Activated CD8-positive, alpha-beta memory T cell treated with anti-CD3 and anti-CD28 coated beads, Interleukin-2, amount 10 ng/mL, durations not matched to agents 7 days and 5 days (primary cell): ENCODE measurements at places on chromosomes 2 and 18.

DNA sequence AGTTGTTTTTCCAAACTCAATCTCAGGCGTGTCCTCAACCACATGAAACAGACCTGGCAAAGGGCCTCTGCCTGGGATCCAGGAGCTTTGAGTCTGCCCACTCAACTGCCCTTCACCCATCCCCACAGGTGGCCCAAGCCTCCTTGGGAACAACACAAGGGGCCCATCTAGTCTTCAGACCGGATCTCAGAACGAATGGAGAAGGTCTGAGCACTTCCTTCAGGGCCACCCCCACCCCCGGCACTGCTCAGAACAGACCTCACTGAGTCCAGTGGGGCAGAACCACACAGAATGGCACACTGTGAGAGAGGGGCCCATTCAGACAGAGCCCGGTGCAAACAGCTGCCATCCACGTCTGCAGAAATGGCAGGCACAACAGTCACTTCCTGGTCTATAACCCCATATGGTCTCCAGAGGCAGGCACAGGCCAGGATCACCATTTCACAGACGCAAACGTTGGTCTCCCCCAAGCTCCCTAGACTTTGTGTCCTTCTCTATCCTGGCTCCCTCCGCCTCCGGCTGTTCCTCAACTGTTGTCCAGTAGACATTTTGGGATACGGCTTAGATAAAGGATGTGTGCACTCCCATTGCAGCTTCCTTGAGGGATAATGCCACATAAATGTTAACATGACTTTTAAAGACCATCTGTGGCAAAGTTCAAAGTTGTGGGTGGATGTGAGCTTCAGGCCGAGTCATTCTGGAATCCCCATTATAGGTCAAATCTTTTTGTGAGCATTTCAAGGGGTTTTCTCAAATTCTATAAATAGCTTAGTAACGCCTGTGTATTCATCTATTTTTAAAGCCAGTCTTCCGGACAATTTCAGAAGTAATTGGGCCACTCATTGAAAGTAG lies 149.7 kb downstream of the SMAD7 start:
- peaks cover 30% of the 10 kb centered on the region for H3K4me1 ChIP-seq
- no peak overlapping the region for H3K27ac ChIP-seq
- no peaks in the 10 kb centered on the region for H3K27me3 ChIP-seq
- H3K36me3 ChIP-seq, result no peaks in the 10 kb centered on the region
- H3K4me3 ChIP-seq, result no peak overlapping the region

DNA sequence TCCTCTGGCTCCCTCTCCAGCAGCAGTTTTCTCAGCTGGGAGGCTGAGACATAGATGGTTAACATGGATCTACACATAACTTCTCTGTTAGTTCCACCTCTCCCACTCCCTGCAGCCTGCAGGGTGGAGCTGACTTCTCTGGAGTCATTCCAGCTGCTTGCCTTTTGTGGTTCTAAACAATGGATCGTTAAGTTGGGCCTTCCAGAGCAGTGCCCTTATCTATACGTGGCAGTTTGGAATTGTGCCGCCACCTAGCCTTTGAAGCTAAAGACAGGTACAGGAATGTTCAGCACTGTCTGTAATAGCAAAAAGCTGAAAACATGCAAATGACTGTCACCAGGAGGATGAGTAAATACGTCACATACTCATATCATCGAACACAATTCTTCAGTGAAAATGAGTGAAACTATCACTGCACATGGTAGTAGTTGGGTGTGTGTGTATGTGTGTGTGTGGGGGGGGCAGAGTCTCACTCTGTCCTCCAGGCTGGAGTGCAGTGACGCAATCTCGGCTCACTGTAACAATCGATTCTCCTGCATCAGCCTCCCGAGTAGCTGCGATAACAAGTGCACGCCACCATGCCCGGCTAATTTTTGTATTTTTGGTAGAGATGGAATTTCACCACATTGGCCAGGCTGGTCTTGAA lies 50.3 kb downstream of the SH2D6 start:
- peaks cover 7% of the 10 kb centered on the region for H3K4me1 ChIP-seq
- no peak overlapping the region for H3K27ac ChIP-seq
- H3K36me3 ChIP-seq, result no peaks in the 10 kb centered on the region
- H3K27me3 ChIP-seq, result peaks cover 3% of the 10 kb centered on the region
- no peak overlapping the region for H3K4me3 ChIP-seq
- no peak for DNase-seq

DNA sequence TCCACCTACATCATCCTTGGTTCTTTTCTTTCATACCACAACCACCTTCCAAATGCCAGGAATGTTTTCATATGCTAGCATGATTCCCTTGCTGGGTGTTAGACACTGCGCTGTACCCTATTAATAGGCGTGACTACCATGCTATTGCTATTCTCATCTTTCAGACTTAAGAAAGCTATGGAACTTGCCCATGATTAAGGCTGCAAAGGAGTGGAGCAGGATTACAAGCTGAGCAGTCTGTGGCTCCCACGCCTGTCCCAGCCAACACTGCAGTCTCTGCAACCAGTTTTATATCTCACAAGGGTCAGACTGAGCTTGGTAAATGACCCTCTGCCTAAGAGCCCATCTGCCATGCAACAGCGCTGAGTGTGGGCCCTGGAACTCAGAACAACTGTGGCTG lies 285.7 kb upstream of the POU3F3 start:
- no peaks in the 10 kb centered on the region for H3K4me1 ChIP-seq
- no peak for DNase-seq
- H3K36me3 ChIP-seq, result no peaks in the 10 kb centered on the region
- H3K27ac ChIP-seq, result no peak overlapping the region
- H3K4me3 ChIP-seq, result no peak overlapping the region
- H3K27me3 ChIP-seq, result no peaks in the 10 kb centered on the region

GRCh38 chr18:51442012-51442411 lies 244.5 kb upstream of the MEX3C start:
- H3K36me3 ChIP-seq, result no peaks in the 10 kb centered on the region
- peaks cover 20% of the 10 kb centered on the region for H3K4me1 ChIP-seq
- DNase-seq, result no peak

DNA sequence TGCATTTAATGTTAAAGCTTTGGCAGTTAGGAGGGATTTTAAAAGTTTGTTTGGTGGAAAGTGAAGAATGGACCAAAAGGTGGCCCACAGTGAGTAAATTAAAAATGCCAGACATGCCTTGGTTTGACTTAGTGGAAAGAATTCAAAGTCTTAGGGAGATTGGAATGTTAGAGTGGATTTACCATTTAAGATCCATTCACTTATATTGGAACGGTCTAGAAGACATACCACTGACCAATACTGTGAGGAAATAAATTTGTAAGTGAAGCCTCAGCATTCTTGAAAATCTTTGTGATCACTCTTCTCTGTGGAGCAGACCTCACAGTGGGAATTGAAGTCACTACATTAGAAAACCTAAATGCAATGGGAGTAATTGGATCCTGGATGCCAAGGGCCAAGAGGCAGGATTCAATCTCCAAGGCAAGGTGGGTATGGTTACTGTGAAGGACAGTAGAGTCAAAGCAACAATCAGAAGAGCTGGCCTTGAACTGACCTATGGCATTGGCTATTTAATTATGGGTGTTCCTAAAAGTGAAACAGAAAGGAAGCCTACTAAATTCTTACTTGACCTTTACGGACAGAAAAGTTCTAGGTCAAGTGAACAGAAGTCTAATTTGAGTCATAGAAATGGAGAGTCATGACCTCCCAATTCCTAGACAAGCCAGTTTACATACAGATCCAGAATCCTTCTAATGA lies 40.2 kb upstream of the VRK2 start:
- no peak for DNase-seq
- no peaks in the 10 kb centered on the region for H3K27me3 ChIP-seq
- no peak overlapping the region for H3K4me3 ChIP-seq
- H3K27ac ChIP-seq, result no peak overlapping the region
- no peaks in the 10 kb centered on the region for H3K36me3 ChIP-seq

GRCh38 chr2:106161938-106162820 lies 31.9 kb downstream of the UXS1 start:
- peaks cover 50% of the 10 kb centered on the region for H3K36me3 ChIP-seq
- no peak for DNase-seq
- no peak overlapping the region for H3K4me3 ChIP-seq
- H3K4me1 ChIP-seq, result peaks cover 69% of the 10 kb centered on the region
- H3K27ac ChIP-seq, result peak overlapping the region; percentile 100
- no peaks in the 10 kb centered on the region for H3K27me3 ChIP-seq

GRCh38 chr2:169077674-169078240 lies 8.4 kb downstream of the DHRS9 start:
- H3K27ac ChIP-seq, result no peak overlapping the region
- no peaks in the 10 kb centered on the region for H3K27me3 ChIP-seq
- H3K4me1 ChIP-seq, result peaks cover 5% of the 10 kb centered on the region
- no peak for DNase-seq
- no peaks in the 10 kb centered on the region for H3K36me3 ChIP-seq
- no peak overlapping the region for H3K4me3 ChIP-seq

GRCh38 chr2:127516041-127516762 lies 10.1 kb downstream of the IWS1 start:
- H3K27ac ChIP-seq, result no peak overlapping the region
- DNase-seq, result no peak
- H3K27me3 ChIP-seq, result no peaks in the 10 kb centered on the region
- no peak overlapping the region for H3K4me3 ChIP-seq
- H3K36me3 ChIP-seq, result peaks cover 46% of the 10 kb centered on the region

- no peaks in the 10 kb centered on the region for H3K4me1 ChIP-seq
- no peak for DNase-seq
- no peak overlapping the region for H3K4me3 ChIP-seq
- H3K36me3 ChIP-seq, result peaks cover 2% of the 10 kb centered on the region
- peaks cover 21% of the 10 kb centered on the region for H3K27me3 ChIP-seq
- no peak overlapping the region for H3K27ac ChIP-seq
Measured at GRCh38 chr2:5673145-5674025, 18.8 kb upstream of the SOX11 start.

DNA sequence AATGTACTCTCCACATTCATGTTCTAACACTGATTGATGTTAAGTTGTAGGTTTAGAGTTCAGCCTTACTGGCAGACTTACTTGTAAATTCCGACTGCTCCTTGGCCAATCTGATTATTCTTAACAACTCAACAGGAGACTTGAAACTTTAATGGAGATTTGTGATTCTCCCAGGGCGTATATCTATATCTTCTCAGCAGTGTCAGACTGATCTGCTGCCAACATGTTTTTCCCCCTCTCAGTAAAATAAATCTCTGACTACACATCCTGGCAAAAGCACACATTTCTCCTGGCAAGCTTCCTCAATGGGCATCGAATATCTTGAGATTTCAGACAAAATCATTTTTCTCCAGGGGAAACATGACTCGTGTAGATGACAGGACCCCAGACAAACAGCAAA lies 1041.2 kb downstream of the DPP10 start:
- no peak overlapping the region for H3K4me3 ChIP-seq
- no peaks in the 10 kb centered on the region for H3K4me1 ChIP-seq
- no peaks in the 10 kb centered on the region for H3K27me3 ChIP-seq
- no peaks in the 10 kb centered on the region for H3K36me3 ChIP-seq
- H3K27ac ChIP-seq, result no peak overlapping the region

GRCh38 chr18:63317982-63318888 lies 1.3 kb downstream of the BCL2 start:
- peak; percentile 94 for DNase-seq
- H3K4me1 ChIP-seq, result peaks cover 42% of the 10 kb centered on the region
- peaks cover 53% of the 10 kb centered on the region for H3K36me3 ChIP-seq
- H3K4me3 ChIP-seq, result peak overlapping the region; percentile 100
- H3K27me3 ChIP-seq, result no peaks in the 10 kb centered on the region
- H3K27ac ChIP-seq, result peak overlapping the region; percentile 91

DNA sequence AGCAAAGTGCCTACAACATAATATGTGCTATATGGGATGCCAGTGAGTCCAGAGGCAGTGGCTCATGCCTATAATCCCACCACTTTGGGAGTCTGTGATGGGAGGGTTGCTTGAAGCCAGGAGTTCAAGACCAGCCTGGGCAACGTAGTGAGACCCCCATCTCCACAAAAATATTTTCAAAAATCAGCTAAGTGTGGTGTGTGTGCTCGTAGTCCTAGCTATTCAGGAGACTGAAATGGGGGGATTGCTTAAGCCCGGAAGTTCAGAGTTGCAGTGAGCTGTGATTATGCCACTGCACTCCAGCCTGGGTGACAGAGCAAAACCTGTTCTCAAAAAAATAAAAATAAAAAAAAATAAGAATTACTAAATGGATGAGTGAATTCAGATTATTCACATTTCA lies 23.4 kb downstream of the OTX1 start:
- no peak overlapping the region for H3K4me3 ChIP-seq
- H3K27ac ChIP-seq, result no peak overlapping the region
- H3K27me3 ChIP-seq, result peaks cover 21% of the 10 kb centered on the region
- H3K4me1 ChIP-seq, result peaks cover 4% of the 10 kb centered on the region

GRCh38 chr2:63422556-63422955 lies 165.7 kb downstream of the WDPCP start:
- H3K4me1 ChIP-seq, result peaks cover 5% of the 10 kb centered on the region
- no peak overlapping the region for H3K4me3 ChIP-seq
- peaks cover 1% of the 10 kb centered on the region for H3K36me3 ChIP-seq
- no peak overlapping the region for H3K27ac ChIP-seq

GRCh38 chr2:101473911-101474701 lies 806 bp downstream of the RFX8 start:
- H3K27ac ChIP-seq, result peak overlapping the region; percentile 91
- H3K36me3 ChIP-seq, result no peaks in the 10 kb centered on the region

DNA sequence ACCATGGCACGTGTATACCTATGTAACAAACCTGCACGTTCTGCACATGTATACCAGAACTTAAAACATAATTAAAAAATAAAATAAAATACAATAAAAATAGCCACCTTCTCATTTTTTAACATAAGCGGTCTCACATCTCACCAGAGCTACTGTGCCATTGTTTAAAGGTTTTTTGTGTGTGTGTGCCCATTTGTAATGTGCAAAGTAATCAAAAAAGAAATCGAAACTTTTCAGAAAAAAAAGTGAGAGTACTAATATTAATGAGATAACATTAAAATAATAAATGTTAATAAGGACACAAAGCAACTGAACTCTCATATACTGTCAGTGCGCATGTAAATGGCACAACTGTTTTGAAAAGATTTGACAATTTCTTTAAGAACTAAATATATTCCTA lies 60.5 kb downstream of the FANCL start:
- H3K36me3 ChIP-seq, result peaks cover 34% of the 10 kb centered on the region
- H3K27ac ChIP-seq, result no peak overlapping the region
- no peak overlapping the region for H3K4me3 ChIP-seq
- DNase-seq, result no peak
- H3K4me1 ChIP-seq, result no peaks in the 10 kb centered on the region

DNA sequence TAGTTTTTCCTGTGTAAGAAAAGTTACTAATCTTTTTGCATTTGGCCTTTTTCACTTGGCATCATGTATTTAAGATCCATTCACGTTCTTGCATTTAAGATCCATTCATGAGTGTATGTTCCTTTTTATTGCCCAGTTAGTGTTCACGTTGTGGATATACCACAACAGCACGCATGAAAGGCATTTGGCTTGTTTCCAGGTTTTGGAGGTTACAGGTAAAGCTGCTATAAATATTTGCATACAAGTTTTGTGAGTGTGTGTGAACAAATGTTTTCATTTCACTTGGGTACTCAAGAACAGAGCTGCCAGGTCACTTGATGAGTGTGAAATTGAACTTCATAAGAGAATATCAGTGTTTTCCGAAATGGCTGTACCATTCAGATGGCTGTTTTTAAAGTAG lies 121.2 kb downstream of the CCBE1 start:
- H3K27me3 ChIP-seq, result no peaks in the 10 kb centered on the region
- DNase-seq, result no peak
- no peaks in the 10 kb centered on the region for H3K36me3 ChIP-seq
- H3K4me3 ChIP-seq, result no peak overlapping the region

GRCh38 chr2:136189221-136189782 lies 71.4 kb upstream of the CXCR4 start:
- H3K4me1 ChIP-seq, result no peaks in the 10 kb centered on the region
- no peaks in the 10 kb centered on the region for H3K27me3 ChIP-seq
- no peak for DNase-seq
- H3K4me3 ChIP-seq, result no peak overlapping the region
- H3K36me3 ChIP-seq, result peaks cover 4% of the 10 kb centered on the region
